ENCODE measurements at places on chromosomes 3 and 15. TPM values are rescaled to one million over a fixed set of nuclear protein-coding genes. Genes with fewer than 3 reads are reported as not detected.

Gene LRRC31
- total RNA-seq, result 2.7 TPM

- DNase-seq, result no peak
Measured at GRCh38 chr15:88174571-88174970, 82.0 kb downstream of the NTRK3 start.

DNA sequence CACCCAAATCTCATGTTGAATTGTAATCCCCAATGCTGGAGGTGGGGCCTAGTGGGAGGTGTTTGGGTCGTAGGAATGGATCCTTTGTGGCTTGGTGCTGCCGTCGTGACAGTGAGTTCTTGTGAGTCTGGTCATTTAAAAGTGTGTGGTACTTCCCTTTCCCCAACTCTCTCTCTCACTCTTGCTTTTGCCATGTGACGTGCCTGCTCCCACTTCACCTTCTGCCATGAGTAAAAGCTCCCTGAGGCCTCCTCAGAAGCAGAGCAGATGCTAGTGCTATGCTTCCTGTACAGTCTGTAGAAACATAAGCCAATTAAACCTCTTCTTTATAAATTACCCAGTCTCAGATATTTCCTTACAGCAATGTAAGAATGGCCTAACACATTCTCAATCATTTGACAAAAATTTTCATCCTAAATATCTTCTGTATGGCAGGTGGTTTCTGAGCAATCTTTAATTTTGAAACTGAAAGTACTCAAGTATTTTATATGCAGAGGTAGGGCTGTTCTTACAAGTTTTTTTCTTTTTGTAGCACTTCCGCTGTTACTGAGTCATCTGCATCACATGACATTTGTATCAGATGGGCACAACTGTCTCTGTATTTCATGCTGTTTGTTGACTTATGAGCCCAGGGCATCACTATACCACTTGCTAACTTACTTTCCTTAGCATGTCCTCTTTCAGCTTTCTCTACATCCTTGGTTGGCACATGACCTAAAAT is 8.8 kb downstream of the RPL39L start:
- no peak for DNase-seq

GRCh38 chr3:179902061-179902460 is 134.7 kb downstream of the PEX5L start:
- DNase-seq, result no peak

- DNase-seq, result no peak
Measured at GRCh38 chr3:186653984-186654383, 11.8 kb upstream of the HRG start.

DNA sequence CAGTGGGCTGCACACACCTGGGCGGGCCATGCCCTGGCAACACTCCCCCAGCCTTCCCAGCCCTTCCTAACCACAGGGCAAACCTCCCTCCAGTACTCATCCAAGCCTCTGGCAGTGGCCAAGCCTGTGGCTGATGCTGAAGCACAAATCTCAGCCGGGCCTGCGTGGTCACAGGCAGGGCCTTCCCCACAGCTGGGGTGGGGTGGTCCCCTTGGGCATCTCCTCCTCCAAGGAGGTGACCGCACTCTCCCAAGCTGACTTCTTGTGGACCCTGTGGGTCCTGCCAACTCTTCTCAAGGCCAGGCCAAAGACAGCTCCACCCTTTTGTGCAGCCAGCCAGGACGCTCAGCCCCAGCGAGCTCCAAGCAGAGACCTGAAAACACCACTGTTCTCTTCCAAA is 21.4 kb downstream of the GRAMD2A start:
- DNase-seq, result no peak

DNA sequence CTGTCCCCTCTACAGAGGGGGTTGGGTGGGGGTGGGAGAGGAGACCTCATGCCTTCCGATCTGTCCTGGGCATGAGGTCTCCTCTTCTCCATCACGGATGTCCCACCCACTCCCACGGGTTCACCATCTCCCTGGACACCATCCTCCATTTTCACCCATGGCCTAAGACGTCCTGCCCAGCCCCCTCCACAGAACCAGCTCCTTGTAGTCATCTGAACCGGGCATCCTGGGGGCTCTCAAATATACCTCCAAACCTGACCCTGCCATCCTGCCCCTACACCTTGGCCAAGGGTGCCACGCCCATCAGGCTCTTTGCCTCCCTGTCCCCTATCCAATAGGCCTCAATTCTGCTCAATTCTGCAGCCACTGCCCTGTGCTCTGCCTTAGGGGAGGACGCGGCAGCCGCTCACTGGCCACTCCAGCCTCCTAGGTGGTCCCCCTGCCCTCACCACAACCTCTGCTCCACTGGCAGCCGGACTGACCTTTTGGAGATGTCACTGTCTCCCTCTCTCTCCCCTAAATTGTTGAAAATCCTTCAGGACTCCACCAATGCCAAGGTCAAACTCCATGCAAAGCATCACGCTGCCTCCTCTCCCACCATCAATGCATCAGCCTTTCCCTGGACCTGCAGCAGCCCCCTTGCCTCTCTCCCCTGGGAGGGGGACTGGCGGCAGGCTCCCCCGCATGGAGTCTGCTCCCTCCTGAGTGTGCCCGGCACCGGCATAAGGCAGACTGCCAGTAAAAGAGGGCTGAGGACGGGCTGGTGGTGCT is 9.4 kb upstream of the ANPEP start:
- DNase-seq, result no peak

Gene GRK7
- 0.08 TPM for total RNA-seq

- no peak for DNase-seq
Measured at GRCh38 chr15:70505936-70506912, 257.1 kb downstream of the UACA start.

GRCh38 chr3:143158014-143158988 is 38.7 kb downstream of the CHST2 start:
- DNase-seq, result no peak

Gene U2SURP
- total RNA-seq, result 41.2 TPM

Gene ELL3
- total RNA-seq, result 0.92 TPM

- no peak for DNase-seq
Measured at GRCh38 chr3:105832644-105833043, 36.2 kb downstream of the CBLB start.

Gene GREM1
- total RNA-seq, result 1.6 TPM

DNA sequence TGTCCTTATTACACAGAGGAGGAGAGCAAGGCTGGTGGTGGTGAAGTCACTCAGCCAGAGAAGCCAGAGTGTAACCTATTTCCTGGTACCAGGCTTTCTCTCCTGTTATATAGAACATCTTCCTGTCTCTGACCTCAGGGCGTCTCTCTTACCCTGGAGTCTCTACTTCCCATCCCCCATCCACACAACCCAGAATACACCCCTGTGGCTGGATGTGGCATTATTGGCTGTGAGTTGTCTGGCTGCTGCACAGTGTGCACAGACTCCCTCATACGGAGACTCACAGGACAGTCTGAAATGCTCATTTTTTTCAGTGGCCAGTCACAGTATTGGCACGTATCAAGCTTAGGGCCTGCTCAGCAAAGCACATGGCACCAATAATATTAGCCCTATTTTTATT is 8.6 kb downstream of the PODXL2 start:
- no peak for DNase-seq

- DNase-seq, result no peak
Measured at GRCh38 chr15:69590201-69590710, 137.6 kb downstream of the RPLP1 start.

Gene SNX22
- 2.2 TPM for total RNA-seq

DNA sequence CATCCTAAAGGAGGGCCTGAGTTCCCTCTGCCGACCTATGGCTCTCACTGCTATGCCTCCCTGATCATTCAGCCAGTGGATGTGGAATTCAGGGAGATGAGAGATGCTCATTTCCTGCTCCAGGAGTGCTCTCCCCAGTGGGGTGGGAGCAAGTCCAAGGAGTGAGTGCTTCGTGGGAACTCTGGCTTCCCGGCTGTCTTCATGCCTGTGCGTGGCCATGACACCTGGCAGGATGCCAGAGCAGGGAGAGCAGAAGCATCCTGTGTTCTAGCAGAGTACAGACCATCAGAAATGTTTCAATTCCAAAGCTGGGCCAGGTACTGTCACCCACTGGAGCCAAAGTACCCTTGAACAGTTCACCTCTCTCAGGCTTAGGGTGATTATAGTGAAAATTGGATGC is 45.1 kb downstream of the APH1B start:
- no peak for DNase-seq

GRCh38 chr15:35067496-35068347 is 17.4 kb downstream of the NANOGP8 start:
- no peak for DNase-seq

GRCh38 chr3:67325231-67325630 is 327.1 kb downstream of the KBTBD8 start:
- DNase-seq, result no peak

Gene CFAP100
- not detected for total RNA-seq

Data from liver (tissue), 10 donors.